ENCODE measurements at places on chromosomes 3 and 15.

GRCh38 chr15:75454471-75455378, 3.2 kb upstream of the SIN3A start:
- peak; percentile 82 for DNase-seq

DNA sequence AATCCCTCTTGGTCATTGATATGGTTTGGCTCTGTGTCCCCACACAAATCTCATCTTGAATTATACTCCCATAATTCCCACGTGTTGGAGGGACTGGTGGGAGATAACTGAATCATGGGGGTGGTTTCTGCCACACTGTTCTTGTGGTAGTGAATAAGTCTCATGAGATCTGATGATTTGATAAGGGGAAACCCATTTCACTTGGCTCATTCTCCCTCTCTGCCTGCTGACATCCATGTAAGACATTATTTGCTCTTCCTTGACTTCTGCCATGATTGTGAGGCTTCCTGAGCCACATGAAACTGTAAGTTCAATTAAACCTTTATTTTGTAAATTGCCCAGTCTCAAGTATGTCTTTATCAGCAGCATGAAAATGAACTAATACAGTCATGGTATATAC, 106.9 kb upstream of the UBP1 start:
- DNase-seq = no peak

GRCh38 chr3:63343674-63344073, 65.6 kb downstream of the SYNPR start:
- DNase-seq = no peak

- DNase-seq = no peak
Measured at GRCh38 chr3:158802409-158803268, 785 bp downstream of the MFSD1 start.

DNA sequence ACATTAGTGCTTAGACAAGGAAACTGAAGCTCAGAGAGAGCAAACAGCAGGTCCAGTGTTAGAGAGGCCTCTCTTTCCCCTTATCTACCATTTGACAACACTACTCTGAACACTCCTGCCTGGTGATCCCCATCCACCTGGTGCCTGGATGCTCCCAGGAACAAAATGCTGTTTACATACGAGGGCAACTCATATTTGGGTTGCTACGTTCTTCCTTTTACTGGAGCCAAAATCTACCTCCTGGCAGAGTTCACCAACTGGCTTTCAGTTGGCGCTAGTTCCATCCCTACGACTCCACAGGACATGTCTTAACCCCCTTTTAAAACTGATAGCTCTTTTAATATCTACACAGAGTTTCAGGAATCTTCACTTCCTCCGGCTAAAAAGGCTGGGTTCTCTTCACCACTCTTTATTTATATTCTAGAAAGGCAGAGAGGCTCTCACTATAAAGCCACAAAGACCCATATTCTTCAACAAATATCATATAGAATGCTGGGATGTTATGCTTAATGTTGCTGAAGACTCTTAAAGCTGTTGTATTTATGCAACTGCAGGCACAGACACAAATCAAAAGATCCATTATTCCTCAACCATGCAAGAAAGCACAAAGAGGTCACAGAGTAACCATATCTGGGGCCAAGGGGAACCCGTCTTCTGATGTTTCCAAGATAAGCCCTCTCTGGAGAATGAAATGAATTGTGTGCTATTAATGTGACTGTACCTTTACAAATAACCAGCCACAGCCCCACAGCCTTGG, 47.9 kb downstream of the CCNB2 start:
- no peak for DNase-seq

DNA sequence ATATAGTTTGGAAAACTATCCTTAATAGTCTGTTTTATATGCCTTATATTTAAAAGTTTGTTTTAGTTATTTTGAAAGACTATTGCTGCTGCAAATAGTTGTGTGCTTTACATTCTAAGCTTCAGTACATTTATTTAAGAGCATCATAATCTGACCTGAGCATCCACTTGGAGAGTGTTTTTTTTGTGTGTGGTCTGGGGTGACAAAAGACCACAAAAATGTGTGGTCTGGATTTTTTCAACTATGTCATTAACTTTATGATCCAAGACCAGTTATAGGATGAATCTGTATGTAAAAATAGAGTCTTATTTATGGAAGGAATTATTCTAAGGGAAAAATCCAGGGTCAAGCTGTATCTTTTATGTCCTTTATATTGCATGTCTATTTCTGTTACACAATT, 77.4 kb downstream of the SLTM start:
- DNase-seq = no peak

- no peak for DNase-seq
Measured at GRCh38 chr3:140956058-140956835, 14.6 kb downstream of the SLC25A36 start.

All from stimulated activated CD4-positive, alpha-beta T cell treated with anti-CD3 and anti-CD28 coated beads, TNF-alpha, amount 100 ng/mL, for 48 hours (primary cell).